ENCODE measurements at places on chromosomes 7 and 10.

GRCh38 chr7:158645842-158646241 is 58.2 kb upstream of the PTPRN2 start:
- peak; percentile 14 for DNase-seq

DNA sequence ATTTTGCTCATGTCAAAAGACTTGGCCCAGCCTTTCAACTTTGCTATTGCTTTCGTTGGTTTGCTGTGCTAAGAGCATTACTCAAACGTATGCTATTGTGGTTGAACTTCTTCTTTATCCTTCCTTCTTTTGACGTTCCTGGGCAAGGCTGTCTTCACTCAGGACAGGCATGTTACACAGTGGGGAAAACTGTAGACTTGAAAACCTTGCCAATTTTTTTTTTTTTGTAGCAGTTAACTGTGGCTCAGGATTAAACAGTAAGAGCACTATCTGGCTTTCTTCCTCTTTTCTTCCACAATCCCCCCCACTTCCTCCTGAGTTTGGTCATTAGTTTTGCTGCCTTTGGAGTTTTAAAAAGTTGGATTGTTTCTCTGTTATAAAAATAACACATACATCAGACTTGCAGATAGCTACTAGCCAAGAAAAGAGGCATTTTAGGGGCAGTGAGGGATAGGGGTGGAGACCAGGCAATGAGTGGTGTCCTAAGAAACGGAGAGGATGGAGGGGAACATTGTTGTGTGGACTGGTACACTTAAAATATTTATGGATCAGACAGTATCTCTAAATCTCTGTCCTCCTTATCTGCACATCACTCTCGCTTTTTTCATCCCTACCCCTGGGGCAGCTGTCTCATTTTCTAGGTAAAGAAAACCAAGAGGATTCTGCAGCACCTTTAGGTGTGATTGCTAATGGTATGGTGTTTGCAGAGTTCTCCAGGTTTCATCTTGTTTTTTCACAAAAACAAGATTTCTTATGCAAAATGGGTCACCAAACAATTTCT is 181.7 kb downstream of the LRMDA start:
- DNase-seq: peak; percentile 82

DNA sequence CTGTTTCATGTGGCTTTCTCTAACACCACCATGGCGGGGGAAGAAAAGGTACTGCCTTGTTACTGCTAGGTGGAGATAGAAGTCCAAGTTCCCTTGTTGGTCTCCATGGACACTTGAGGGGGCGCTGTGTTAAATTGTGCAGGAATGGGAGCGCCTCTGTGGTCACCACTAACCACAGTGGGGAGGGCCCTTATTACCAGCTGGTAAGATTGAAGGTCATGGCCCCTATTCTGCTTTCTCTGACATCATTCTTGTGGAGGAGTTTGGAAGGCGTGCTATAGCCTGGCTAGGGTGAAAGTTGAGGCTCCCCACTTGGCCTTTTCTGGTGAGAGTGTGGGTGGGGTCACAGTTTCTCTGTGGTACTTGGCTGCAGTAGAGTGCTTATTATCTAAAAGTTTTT is 14.9 kb upstream of the MXI1 start:
- peak; percentile 38 for DNase-seq

DNA sequence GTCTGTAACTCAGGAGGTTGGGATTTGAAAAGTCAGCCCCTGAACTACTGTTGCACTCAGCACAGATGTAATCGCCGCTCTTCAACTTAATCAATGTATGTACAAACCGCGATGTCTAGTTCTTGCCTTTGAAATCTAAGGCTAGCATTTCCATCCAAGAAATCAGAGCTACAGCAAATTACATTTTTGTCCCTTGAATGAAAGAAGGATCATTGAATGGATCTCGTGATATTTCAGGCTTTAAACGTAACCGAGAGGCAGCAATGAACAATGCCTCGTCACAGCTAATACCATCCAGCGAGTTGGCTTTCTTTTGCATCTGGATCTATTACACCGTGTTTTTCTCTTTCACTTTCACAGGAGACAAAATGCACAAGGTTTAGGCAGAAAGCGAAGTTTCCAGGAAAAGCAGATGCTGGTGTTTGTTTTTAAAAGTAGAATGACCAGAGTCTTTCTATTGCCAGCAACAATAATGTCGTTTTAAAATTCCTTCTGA is 5.5 kb downstream of the SKIDA1 start:
- peak; percentile 82 for DNase-seq

GRCh38 chr10:29784175-29784773 is 149.5 kb upstream of the SVIL start:
- DNase-seq: peak; percentile 100

DNA sequence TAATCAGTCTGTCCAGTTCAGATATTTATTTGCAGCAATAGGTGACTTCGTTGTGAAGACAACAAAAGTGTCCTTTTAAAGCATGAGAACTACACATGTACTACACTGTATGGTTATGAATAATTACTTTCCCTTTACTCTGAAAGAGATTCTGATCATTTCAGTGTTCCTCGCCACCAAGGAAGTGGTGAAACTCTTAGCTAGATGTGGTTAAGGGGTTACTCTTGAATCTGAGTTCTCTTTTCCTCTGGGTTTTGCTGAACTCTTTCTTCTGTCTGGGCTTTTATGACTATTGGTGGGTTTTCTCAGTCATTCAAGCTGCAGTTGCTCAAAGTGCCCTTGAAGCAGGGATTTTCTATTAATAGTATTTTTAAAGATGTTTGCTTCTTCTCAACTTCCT is 127.9 kb upstream of the SEM1 start:
- no peak for DNase-seq

Measured in fibroblast of mammary gland (primary cell).